ENCODE measurements at places on chromosomes 16 and 17.

- no peak for DNase-seq
These were observed 8.2 kb downstream of the ADCY7 start for GRCh38 chr16:50274326-50275097.

DNA sequence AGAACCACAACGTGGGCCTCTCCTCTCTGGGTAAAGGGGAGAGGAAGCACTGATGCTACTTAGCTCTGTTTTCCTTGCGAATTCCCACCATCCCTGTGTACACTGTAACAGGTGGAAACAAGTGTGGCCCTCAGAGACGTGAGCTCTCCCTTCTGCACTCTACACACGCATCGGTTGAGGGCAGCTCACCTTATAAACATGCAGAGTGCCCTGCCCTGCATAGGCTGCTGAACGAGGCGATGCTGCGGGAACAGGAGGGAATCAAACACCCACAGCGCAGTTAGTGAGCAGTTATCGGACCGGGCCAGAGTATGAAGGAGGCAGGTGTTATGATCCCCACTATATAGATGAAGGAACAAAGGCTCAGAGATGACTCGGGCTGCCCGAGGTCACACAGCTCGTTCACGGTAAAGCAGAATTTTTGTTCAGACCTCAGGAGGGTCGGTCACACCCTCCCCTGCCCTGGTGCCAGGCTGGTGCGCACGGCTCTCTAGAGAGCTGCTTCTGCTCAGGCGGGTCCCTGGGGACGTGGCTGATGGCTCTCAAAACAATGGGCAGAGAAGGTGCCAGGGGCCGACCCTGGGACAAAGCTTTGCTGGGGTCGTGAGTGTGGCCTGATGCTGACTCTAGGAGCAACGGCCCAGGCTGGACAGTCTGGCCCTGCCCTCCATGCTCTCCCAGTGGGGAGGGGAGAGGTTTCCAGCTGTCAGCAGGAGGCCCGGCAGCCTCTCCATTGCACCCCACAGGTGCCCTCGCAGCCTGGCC lies 68.5 kb downstream of the RPH3AL start:
- no peak for DNase-seq

DNA sequence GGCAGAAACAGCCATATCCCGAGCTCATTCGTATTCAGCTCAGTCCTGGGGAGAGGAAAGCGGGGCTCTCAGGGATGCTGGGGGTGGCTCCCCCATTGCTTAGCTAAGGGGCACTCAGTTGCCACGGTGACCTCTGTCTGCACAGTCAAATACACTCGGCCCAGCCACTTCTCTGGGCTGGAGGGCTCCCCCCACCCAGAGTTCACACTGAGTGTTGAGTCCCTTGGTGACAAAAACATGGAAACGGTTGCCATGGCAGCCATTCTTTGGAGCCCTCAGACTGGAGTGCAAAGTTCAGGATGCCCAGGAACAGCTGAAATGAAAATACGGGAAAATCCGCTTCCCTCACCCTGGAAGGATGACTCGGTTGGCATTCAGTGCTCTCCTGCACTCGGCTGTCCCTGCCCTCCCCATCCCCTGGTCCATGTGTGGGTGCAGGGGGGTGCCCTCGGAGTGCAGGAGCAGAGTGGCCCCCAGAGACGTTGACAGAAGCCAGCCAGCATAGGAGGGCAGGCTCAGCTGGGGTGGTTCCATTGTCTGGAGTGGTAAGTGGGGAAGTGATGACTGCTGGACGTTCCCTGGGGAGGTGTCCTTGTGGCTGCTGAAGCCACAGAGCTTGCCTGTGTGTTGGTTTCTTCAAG lies 216.5 kb downstream of the NTN1 start:
- DNase-seq: no peak

DNA sequence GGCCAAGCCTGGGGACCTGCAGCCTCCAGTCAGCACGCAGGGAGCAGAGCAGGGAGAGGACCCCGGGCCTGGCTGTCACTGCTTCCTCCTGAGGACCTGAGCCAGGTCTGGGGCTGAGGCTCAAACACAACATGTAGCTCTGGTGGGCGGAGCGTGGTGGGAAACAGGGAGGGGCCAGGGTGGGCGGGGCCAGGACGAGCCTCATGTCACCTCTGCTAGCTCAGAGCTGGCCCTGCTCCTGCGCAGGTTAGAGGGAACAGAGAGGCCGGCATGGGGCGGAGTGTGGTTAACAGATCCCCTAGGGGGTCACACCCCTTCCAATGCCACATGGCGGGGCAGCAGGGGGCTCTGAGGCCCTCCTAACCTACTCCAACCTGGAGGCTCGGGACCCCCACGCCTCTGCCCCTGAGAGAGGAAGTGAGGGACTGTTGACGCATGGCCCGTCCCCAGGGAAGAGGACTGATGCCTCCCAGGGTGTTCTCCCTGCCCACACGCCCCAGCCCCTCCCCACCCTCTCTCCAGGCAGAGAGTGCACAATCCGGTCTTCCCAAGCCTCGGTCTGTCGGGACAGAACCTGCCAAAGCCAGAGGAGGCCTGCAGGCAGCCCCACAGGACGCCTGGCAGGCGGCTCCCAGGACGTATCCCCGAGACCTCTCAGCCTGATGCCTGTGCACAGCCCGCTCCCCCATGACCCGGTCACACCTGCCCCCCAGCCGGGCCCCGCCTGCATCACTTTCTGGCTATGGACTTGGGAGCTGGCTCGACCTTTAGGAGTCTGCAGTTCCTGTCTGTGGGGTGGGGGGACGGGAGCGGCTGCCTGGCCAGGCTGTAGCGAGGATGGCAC lies 15.2 kb downstream of the PIEZO1 start:
- DNase-seq: no peak

DNA sequence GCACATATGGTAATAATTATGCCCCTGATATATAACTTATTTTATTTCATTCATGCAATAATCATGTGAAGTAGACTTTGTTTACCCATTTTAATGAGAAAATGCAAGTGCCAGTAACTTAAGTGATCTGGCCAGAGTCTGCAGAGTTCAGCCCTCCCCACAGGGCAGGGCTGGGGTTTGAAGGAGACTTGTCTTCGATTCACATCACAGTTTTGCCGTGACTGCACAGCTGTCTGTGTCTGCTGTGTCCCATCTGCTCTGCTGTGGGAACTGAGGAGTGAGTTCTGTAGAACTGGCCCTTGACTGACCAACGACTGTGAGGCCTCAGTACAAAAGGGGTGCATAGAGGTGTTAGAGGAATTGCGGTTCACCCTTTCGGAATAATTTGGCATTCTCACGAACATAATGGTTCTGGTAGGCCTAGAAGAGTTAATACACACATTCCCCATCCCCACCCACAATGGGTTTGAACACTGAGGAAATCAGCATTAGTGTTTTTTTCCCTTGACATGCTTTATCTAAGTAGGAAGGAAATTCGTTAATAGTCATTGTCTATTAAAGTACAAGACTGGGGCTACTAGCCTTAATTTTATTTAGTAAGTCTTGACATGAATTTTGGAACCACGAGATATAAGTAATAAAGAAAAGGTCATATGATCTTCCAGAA lies 113.6 kb upstream of the MON1B start:
- no peak for DNase-seq

DNA sequence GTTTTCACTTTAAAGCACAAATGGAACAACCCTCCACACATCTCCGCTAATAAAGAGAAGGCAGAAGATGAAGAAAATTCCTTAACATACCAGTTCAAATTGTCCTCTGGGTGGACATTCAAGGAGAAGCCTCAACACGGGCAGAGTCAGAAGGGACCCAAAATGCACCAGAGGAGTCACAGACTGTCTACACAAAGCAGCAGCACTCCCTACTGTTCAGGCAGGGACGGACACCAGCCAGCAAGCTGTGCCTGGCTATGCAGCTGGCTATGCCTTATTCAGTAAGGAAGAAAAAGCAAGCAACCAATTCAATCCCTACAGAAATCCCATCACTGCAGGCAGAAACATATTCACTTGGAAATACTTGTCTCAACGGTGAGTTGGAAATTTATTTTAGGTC lies 8.1 kb downstream of the DNAJC7 start:
- DNase-seq: peak; percentile 80

GRCh38 chr17:27541301-27542023 lies 85.2 kb downstream of the KSR1 start:
- no peak for DNase-seq

- DNase-seq: no peak
These were observed 72.1 kb upstream of the FA2H start for GRCh38 chr16:74846714-74847113.

DNA sequence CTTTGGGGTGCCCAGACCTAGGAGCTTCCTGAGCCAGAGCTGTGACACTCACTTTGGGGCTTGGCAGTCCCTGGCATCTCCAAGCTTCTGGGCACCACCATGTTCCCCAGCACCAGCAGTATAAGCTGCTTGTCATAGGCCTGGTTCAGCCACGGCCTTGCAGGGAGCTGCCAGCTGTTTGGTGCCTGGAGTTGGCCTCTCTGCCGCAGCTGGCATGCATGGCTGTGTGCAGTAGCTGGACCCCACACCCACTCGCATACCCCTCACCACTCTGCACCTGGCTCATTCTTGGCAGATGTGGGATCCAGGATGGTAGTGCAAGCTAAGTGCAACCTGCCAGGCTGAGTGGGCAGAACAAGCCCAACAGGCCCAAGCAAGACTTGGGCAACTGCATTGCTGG lies 73.4 kb upstream of the BRD7 start:
- no peak for DNase-seq

DNA sequence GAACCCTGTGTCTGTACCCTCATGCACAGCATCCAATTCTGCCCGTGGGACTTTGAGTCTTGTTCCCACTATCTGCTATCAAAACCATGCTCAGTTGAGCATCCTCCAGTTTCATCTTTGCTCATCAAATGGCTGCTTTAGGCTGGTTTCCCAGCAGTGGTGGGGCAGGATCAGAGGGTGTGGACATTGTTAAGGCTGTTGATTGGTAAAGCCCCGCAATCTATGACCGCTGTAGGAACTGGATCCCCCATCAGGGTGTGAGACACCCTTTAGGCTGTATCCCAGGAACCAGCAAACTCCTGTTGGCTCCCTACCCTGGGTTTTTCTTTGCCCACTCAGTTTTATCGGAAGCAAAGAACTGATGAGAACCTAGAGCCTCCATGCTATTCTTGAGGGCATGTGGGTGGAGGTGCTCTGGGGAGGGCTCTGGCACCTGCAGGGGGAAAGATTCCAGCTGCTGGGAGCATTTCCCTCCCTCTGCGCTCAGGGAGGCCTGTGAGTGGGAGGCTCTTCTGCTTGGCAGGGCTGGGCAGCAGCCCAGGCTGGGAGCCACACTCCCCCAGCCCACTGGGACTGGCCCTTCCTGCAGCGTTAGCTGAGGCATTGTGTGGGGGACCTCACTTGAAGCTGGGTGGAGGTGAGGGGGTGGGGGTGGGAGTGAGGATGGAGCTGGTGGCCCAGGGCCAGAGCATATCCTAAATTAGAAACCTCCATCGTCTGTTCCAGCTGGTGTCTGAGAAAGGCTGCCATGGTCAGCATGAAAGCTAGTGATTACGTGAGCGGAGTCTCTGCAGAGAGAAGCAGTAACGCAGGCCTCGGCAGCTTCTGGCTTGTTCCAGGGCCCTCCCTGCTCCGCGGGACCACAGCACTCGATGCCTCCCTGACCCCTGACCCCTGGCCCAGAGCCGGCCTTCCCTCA lies 160.6 kb downstream of the IRF8 start:
- DNase-seq: peak; percentile 55

- no peak for DNase-seq
These were observed 28.6 kb upstream of the DBNDD1 start for GRCh38 chr16:90047714-90048346.

- DNase-seq: no peak
These were observed 39.7 kb downstream of the ARHGAP17 start for GRCh38 chr16:24975428-24975889.

GRCh38 chr17:8117980-8118768 lies at the start of gene ALOXE3:
ALOXE3 (minus strand) TSS chr17:8118514; CDS start chr17:8117990, 524 bp downstream.
- no peak for DNase-seq

DNA sequence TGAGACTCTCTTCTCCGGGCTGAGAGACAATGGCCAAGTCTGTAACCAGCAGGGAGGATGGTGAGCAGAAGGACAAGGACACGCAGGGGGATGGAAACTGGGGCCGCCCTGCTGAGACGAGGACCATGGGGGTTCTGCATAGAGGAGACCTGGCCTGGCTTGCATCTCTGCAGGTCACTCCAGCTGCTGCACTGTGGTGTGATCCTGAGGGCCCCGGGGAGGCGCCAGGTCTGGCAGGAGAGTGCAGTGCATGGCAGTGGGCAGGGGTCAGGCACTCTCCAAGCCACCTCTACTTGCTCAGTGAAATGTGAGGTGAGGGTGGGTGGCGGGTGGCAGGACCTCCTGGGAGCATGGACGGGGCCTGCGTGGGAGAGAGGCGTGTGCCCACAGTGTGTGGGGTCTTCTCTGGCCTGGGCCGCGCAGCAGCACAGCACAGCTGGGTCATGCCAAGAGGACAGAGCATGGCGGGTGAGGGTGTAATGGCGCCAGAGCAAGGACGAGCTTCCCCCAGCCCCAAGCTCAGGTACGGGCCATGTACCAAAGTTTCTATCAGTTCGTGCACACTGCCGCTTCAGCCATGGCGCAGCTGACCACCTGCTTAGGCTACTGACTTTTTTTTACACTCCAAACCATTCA lies 43.1 kb downstream of the KLHDC4 start:
- no peak for DNase-seq

DNA sequence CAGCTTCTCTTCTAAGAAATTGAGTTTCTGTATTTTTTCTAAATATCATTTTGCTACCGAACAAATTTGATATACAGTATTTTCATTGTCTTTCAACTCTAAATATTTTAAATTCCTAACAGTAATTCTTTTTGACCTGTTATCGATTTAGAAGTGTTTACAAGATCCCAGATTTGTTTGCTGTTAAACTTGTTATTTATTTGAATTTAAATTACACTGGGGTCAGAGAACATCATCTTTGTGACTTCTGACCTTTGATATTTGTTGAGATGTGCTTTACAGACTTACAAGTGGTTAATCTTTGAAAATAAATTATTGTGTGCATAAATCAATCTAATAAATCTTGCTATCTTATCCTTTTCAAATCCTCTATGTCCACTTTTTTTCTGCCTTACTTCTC lies 94.2 kb downstream of the ARHGAP44 start:
- no peak for DNase-seq

GRCh38 chr16:12087901-12088421 lies 111.4 kb downstream of the SNX29 start:
- no peak for DNase-seq

- no peak for DNase-seq
These were observed 26.0 kb upstream of the DLX3 start for GRCh38 chr17:50020841-50021599.

- no peak for DNase-seq
These were observed 98.1 kb downstream of the RGS9 start for GRCh38 chr17:65235284-65235683.

- DNase-seq: no peak
These were observed 208.3 kb downstream of the NPIPB11 start for GRCh38 chr16:29198231-29198630.

Measured in dorsolateral prefrontal cortex (tissue), 122 donors.